GM12865 (cell line): ENCODE measurements at places on chromosomes 6 and 20.

GRCh38 chr20:46330072-46330763, 21.9 kb upstream of the CDH22 start:
- no peak for DNase-seq

GRCh38 chr6:42970871-42971612, 7.9 kb downstream of the PEX6 start:
- no peak for DNase-seq

DNA sequence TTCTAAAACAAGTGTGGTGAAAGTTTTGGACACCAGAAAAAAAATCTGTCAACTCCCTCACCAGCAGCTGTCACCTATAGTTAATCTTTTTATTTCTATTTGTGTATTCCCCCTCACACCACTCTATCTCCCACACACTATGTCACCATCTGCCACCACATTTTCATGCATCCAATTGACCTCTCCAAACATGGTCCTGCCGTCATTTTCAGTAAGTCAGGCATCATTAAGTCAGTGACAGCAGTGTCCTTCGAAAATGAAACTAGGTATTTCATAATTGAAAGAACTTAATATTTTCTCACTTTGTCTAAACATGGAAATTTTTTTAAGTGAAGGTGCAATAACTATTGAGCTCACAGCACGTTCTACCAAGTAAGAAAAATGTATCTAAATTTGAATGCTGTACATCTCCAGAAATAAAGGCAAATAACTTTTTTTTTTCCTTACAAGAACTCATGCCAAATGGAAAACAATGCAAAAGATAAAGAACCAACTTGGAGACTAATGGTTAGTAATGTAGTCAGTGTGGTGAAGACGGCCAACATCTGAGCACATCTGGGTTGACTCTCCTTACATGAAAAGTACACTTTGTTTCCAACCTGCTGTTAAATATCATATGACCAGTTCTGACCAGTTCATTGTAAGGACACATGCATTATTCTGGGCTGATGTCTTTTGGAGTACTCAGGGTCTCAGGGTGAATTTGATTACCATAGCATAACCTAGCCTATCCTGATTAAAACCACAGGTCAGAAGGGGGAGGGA, 623.3 kb upstream of the MANEA start:
- DNase-seq, result no peak

GRCh38 chr6:9801249-9801754, 613.6 kb downstream of the TFAP2A start:
- DNase-seq, result no peak

DNA sequence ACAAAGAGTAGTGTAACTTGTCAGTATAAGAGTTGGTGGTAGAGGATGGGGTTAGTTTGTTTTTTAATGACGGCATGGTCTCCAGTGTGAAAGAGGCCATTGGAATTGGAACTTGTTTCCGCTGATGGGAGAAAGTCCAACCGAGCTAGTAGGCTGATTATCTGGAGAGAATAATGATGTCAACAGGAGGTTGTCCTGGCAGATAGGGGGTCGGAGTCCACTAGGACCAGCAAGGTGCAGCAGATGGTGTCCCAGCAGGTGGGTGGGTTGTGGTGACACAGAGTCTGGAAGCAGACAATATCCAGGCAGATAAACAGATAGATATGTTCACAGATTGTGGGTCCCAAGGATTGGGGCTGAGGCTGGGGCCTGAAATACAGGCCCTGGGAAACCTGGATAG, 35.1 kb downstream of the PKIB start:
- no peak for DNase-seq

GRCh38 chr6:157487110-157487773, 106.3 kb downstream of the ZDHHC14 start:
- DNase-seq, result no peak

DNA sequence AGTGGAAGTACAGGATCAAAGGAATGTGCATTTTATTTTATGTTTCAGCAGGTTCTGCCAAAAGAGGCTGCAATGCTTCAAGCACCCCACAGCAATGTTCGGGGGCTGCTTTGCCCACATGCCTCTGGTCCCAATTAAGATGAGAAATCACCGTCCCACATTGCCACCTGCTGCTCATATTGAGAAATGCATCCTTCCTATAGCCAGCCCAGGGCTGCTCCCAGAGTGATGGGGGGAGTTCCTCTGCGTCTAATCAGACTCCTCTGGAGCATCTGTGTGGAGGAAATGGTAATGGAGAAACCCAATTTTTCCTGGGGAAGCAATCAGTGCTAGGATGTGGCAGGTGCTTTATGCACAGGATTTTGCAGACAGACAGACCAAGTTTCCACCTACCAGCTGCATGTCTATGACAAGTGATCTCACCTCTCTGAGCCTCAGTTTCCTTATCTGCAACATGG, 33.7 kb downstream of the PTGIS start:
- peak; percentile 59 for DNase-seq

DNA sequence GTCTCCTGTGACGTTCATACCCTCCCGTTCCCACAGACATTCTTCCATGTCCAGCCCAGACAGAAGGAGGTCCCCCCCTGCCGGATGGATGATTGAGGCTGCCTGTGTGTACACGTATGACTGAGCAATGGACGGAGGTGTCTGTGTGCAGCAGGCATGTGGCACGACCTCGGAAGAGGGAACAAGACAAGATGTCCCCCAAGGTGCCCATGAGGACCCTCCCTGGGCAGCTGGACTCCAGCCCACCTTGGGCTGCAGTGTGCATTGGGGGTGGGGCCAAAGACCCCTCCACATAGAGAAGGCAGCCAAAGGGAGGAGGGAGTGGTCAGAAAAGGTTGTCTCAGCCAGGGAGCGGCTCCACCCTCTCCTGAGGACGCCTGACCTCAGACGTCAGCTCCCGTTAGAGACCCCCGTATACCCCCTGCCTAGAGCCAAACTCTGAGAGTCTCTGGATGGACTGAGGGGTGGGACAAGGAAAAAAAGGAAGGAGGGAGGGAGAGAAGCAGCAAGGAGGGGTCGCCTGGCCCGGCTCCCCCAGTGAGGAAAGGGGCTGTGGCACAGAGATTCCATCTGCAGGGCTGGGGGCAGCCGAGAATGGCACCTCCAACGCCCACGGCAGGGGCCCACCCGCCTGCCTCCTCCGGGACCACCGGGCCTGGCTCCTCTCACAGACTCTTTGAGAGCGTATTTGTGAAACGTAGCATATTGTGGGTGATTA, 92.9 kb upstream of the BHLHE23 start:
- DNase-seq, result no peak

DNA sequence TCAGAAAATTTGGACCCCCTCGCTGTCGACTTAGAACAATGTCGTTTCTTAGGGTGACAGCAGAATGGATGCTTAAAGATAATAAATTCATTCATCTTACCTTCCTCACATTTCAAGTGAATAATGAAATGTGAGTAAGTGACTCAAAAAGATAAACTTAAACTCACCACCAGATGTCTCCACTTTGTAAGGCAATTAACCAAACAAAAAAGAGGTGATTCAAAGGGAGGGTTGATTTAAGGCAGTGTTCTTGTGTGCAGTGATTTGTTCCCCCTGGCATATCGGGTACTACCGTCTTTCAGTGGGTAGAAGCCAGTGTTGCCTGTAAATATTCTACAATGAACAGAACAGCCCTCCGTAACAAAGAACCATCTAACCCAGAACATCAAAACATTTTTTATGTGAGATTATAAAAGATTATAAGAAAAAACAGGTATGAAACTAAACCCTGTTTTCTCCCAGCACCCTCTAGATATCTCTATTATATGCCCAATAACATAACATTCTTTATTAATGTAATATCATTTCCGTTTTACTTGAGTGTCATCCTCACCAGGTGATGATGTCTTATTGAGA, 589.7 kb downstream of the CBLN4 start:
- DNase-seq, result no peak

DNA sequence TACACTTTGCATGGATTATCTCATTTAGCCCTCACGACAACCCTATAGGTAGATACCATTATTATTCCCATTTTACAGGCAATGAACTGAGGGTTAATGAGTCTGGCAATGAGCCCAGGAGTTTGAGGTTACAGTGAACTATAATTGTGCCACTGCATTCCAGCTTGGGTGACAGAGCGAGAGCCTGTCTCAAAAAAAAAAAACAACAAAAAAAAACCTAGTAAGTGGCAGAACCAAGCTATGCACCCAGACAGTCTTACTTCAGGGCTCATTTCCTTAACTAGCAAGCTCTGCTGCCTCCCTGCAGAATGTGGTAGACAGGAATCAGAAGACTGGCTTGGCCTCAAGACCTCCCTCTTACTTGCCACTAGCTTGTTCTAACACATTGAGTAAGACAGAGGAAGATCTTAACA, 71.9 kb upstream of the RREB1 start:
- no peak for DNase-seq

GRCh38 chr6:7580927-7581618, 8.9 kb upstream of the SNRNP48 start:
- DNase-seq, result no peak

- no peak for DNase-seq
Measured at GRCh38 chr6:113011389-113011788, 664.3 kb downstream of the RFPL4B start.

DNA sequence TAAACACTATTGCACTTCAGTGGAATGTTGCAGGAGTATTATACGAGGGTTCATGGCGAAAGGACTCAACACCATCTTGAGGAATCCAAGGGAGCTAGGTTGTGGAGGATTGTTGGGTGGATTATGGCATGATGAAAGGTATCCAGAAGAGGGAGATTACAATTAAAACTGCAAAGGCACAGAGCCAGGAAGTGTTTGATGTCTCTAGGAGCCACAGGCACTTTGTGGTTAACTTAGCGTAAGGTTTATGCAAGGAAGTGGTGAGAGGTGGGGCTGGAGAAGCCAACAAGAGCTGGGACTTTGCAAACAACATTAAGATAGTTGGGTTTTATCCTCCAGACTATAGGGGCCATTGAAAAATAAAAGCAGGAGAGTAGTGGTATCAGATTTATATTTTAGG, 86.6 kb upstream of the TPD52L1 start:
- DNase-seq, result no peak

GRCh38 chr6:105688573-105688972, 285.7 kb upstream of the PREP start:
- no peak for DNase-seq

DNA sequence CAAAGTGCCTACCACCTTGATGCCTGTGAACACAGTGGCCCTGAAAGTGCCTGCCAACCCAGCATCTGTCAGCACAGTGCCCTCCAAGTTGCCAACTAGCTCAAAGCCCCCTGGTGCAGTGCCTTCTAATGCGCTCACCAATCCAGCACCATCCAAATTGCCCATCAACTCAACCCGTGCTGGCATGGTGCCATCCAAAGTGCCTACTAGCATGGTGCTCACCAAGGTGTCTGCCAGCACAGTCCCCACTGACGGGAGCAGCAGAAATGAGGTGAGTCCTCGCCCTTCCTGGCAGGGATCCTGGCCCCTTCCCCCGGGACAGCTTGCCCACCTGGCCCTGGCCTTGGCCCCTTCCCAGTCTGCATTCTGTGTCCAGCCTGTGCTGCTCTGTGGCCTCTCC, 17.9 kb downstream of the MAVS start:
- no peak for DNase-seq

GRCh38 chr6:82072121-82072521, 175.4 kb downstream of the IBTK start:
- DNase-seq, result no peak

DNA sequence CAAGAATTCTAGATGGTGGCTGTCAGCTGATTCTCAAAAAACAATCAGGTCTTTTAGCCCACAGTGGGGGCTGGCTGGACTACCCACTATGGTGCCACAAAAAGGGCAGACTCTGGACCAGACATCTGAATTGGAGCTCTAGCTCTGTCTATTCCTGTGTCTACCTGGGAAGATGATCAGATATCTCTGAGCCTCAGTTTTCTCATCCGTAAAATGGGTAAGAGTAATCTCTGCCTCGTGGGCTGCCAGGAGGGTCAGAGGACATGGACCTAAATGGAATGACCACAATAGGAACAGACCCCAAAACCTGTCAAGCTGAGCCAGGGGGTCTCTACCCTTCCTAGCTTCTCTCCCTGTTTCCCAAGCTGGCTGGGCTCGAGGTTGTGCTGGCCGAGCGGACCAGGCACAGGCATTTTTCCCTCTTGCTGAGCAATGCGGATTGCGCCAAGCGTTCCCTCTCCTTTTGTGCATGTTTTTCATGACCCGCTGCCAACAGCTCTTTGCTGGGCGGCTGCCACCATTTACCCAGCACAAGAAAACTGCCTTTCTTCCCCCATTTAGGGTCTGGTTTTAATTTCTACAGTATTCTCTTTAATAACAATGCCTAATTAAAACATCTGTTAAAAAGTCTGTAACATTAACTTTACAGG, 74.7 kb upstream of the MAFB start:
- no peak for DNase-seq

- DNase-seq, result no peak
Measured at GRCh38 chr20:52804497-52805295, 167.5 kb upstream of the TSHZ2 start.

GRCh38 chr6:7673063-7673536, 52.8 kb upstream of the BMP6 start:
- DNase-seq, result peak; percentile 24

DNA sequence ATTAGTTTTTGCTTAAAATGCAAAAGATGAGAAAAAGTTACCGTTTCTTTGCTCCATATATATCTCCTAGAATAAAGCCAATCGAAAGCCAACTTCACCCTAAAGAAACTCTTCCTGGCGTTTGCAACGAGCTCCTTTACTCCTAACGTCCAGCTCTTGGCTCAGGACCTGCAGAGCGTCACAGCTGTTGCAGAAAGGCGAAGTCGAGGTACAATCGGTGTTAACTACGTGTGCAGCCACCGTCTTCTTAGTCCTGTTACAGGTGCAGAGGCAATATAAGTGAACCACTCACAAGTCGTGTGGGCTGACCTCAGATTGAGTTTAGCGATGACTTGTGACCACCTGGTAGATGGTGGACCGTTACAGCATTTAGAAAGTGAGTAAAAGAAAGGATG, 113.1 kb downstream of the TRIM27 start:
- DNase-seq, result peak; percentile 39

DNA sequence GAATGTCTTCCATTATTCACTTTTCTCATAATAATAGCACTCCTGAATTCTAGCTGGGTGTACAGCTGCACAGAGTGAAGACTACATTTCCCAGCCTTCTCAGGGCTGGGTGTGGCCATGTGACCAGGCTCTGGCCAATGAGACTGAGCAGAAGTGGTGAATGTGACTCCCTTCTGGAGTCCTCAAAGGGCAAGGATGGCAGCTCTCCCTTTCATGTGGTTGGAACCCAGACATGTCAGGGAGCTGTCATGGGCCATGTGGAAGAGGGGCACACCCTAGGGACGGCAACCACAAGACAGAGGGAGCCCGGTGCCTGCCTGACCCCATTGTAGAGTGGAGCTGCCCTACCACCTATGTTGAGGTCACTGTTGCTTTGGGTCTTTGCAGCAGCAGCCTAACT, 312.8 kb upstream of the SULF2 start:
- no peak for DNase-seq
